ENCODE measurements at places on chromosomes 7 and 10.
A peak's percentile ranks its signal among the peaks of the same experiment; 100 is the strongest.

DNA sequence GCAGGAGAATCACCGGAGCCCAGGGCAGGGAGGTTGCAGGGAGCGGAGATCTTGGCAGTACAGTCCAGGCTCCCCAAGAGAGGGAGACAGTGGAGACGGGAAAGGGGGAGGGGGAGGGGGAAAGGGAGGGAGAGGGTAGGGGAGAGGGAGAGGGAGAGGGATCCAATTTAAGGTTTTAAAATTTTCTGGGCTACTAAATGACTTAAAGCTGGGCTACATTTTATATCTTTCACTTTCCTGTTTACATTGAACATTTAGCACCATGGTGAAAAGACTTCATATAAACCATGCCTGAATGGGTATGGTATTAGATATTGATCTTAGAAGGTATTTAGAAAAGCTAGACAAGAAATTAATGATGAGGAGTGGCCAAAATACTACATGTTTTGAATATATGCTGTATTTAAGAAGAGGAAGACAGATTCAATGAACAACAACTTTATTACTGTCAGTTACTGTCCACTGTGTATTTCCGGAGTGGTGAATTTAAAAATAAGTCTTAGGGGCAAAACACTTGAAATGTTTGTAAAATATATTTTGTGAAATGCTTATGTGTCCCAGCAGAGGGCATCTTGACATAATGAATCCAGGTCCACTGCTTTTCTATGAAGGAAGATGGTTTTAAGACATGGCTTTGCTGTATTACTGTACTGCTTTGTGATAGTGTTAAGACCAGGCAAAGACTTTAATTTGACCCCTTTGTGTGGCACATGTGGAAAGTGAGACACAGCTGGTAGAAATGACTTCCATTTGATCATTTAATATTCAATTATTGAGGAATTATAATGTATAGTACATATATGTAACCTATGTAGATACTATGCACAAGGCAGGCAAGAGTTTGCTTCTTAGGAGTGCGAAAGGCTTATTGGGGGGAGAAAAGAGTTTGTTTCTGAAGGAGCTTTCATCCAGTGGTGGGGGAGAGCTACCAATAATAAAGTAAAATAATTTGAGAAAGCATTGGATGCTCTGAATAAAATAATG lies 52.8 kb downstream of the NRF1 start:
- no peak for DNase-seq

DNA sequence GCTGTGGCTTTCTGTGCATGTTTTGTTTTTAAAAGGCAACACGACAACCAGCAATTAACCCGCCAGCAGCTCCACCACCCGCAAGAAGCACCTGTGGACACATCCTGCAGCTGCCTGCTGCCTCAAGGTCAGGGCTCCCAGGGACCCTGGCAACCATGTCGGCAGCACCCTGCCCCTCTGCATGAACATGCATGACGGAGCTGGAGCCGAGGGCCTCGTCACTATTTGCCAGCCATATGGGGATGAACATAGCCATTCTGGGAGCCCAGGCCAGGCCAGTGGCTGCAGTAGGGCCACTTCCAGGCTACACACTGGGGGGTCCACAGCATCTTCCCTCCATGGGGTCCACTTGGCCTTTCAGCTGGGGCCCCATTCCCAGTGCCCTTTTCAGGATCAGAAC lies 52.9 kb downstream of the CAMK2B start:
- DNase-seq: no peak

- no peak for DNase-seq
Measured at GRCh38 chr10:28710202-28710886, 33.0 kb downstream of the BAMBI start.

DNA sequence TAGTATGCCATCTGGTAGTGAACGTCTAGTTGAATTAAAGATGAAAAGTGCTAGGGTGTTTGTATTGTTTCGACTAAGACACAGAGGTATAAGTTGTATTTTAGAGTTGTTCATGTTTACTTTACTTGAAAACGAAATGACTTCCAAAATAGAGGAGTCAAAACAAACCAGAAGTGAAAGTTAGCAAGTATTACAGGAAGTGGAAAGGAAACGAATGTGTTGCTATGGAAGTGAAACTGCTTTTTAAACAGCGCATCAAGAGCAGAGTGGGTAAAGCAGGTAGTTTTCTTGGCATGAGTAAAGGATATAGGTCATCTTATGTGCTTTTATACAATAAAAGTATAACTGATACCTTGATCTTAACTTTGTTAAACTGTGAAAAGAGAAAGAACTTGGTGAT lies 20.0 kb upstream of the GALNTL5 start:
- DNase-seq: no peak

DNA sequence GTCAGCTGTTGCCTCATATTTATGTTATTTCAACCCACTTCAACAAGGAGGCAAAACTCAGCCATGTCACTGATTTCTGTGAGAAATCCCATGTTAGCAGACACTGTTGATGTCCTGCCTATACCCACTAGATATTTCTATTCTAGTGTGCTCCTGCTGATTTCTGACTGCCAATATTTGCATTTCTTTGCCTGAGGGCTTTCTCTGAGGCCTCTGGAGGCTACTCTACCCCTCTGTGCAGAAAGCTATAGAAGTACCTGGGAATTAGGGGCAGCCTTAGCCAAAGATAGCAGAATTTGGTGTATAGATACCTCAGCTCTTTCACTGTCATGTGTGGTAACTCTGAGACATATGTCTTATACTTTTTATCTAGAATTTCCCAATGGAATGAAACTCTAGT lies 348.8 kb downstream of the SORCS3 start:
- DNase-seq: no peak

GRCh38 chr7:129612112-129613015 lies 844 bp downstream of the NRF1 start:
- peak; percentile 86 for DNase-seq

Data from posterior vena cava (tissue), 2 donors.